NCI-H446 treated with DMSO at 0.1 percent for 48 hours (cell line): ENCODE measurements at places on chromosomes 6 and 20.

DNA sequence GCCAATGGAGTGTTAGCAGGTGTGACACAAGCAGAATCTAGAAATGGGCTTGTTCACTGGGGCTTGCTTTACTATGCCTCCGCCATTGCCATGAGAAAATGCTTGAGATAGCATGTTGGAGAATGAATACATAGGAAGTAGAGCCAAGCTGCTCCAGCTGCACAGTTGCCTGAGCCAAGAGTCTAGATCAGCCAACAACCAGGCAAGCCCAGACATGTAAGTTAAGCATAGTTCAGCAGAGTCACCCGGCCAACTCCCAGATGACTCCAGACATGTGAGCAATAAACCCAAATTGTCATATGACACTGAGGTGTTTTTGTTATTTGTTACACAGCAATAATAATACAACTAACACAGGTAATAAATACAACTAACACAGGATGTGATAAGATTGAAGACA, 167.9 kb downstream of the HAO1 start:
- peak; percentile 92 for DNase-seq

DNA sequence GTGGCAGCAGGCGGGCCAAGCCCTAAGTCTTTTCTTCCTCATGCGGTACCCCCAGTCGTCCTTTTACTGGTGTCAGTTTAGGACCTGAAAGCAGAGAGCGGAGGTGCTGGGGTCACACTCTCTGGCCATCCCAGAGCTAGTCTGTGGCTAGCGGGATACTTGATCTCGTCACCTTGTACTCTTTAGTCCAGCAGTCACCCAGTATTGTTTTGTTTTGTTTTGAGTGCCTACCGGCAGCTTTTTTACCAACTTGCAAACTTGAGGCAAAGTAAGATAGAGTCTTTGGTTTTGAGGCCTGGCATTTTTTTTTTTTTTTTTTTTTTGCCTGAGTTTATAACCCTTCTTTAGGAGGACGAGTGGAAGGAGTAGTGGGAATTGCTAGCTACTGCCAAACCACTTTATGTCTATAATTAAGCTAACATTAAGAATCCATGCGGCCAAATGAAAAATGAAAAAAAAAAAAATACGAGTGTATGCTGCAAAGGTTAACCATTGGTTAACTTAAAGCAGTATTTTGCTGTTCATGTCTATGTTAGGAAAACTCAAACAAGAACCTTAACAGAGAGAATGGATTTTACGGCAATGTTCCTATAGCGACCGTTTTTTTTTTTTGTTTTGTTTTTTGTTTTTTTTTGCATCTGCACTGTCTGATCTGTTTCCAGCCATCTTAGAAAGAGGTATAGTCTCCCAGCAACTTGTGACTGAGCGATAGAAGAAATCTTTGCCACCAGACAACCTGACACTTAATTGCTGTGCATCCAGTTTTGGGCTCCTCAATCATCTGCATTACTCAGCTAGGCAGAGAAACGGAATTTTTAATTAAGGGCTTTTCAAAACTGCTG, 56.9 kb downstream of the FAM217A start:
- DNase-seq: no peak

DNA sequence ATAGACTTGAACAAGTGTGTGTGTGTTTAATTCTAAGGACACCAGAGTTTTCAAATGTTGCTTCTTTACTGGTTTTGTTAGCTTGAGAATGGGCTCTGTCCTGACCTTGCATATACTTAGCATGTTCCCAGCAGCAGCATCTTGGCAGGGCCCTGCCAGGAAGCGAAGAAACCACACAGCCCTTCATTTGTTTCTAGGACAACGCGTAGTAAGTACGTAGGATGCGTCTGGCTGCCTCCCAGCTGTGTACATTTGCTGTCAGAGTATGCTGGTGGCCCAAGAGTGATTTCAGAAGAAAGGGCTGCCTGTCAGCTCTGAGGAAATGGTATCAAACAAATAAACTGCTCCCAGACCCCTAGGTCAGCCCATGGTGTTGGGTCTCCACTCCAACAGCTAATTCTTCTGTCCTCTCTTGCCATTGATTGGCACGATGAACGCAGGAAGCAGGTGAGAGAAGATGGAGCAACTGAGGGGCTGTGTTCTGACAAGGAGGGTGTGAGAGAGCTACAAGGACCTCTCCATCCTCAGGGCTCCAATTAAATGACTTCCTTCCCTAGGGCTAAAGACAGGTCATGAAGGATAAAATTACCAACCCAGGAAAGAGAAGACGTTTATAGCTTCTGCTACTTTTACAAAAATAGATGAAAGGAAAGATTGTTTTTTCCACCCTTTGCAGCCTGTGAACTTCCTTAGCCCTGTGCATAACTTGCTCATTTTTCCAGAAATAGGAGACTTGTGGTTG, 55.9 kb upstream of the HDDC2 start:
- no peak for DNase-seq

DNA sequence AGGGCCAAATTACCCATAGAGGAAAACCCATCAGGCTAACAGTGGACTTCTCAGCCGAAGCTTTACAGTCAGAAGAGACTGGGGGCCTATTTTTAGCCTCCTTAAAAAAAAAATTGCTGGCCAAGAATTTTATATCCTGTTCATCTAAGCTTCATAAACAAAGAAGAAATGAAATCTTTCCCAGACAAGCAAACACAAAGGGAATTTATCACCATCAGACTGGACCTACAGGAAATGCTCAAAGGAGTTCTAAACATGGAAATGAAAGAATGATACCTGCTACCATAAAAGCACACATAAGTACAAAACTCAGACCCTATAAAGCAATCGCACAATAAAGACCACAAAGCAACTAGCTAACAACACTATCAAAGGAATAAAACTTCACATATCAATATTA, 19.3 kb downstream of the DTNBP1 start:
- no peak for DNase-seq

GRCh38 chr6:161748535-161749416, 474.9 kb upstream of the AGPAT4 start:
- DNase-seq: no peak

- DNase-seq: no peak
Observed at GRCh38 chr20:1392443-1392692, 486 bp downstream of the FKBP1A start.

GRCh38 chr6:16415677-16416076, 177.3 kb downstream of the GMPR start:
- DNase-seq: no peak

DNA sequence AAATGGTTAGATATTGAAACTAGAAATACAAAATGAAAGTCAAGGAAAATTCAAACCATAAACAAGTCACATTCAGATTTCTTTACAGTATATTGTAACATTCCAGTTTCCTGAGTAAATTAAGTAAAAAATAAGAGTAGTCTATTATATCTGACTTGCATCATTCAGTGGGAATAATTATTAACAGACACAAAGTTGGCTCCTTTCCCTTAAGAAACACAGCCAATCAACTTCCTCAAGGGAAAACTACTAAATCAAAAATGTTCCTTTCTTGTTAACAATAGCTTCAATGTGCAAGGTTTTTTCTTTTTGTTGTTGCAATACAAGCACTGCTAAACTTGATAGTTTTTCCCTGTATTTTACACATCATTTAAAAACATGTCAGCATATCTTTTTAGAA, 33.2 kb downstream of the DNAAF9 start:
- DNase-seq: no peak

DNA sequence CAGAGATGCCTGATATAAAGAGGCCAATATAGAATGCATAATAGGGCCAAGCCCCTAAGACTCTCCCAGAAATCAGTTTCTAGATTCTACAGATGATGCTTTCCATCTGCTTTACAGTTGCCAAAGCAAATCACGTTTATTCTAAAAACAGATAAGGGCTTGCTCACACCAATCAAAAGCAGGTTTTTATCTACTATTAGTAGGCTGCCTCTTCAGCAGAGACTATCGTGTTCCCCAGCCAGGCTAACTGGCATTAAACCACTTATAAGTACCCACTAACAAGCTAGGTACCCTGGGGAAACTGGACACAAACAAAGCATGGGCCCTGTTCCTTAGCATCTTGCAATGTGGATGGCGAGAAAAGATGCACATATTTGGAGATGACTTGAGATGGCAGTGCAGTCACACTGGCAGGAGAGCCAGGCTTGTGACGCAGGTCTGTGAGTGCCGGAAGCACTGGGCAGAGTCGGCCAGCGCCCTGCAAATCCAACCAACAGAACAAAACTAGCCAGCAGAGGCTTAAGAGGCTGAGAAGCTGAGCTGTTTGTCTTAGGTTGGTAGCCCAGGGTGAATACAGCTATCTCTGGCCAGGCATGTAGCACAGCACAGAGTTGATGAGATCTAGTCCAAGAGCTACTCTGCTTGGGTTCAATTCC, 73.4 kb downstream of the GFOD1 start:
- no peak for DNase-seq

DNA sequence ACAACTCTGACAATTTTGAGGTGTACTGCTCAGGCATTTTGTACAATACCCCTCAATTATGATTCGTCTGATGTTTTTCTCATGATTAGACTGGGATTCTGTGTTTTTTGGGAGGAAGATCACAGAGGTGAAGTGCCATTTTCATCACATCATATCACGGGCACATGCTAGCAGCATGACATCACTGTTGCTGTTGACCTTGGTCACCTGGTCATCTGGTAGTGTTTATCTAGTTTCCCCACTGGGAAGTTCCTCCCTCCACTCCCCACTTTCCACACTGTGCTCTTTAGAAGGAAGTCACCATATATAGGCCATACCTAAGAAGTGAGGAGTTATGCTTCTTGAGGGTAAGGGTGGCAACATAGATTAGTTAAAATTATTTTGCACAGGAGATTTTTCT, 20.8 kb downstream of the GCM2 start:
- no peak for DNase-seq

DNA sequence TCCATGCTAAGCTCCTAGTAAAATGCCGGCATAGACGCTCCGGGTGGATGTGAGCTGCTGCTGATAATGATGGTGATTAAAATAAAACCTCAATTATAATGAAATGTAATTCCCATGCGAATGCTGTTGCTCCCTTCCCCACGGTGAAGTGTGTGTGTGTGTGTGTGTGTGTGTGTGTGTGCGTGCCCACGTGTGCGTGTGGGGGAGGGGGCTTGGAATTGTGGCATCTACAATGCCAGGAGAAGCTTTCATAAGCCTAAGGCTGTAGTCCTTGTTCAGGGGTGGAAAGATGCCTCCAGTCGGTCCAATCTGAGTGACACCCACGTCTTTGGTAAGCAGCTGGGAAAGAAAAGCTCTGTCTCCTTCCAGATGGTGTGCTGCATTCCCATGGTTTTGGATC, 137.9 kb downstream of the CDH26 start:
- no peak for DNase-seq

DNA sequence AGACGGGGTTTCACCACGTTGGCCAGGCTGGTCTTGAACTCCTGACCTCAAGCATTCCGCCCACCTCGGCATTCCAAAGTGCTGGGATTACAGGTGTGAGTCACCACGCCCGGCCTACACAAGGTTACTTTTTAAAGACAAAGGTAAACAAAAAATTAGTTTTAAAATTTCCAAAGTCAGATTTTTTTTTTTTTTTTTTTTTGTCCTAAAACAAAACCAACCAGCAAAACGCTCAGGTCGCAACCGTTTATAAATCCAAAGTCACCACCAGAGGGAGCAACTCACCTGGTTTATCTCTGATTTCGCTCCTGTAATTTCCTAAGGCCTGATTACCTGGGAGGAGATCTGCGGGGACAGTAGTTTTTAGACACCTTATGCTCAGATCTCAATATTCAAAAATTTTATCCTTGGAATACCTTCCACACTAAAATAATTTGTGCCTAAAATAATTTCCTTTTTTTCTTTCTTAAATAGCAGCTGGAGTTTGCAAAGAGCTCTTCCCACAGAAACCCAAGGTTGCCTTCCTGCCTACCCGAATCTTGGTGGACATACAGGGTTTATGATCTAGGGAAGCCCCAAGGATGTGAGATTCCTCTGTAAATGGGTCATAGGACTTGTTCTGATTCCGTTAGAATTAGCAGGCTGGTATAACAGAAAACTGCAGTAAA, 19.8 kb upstream of the TREM1 start:
- no peak for DNase-seq

DNA sequence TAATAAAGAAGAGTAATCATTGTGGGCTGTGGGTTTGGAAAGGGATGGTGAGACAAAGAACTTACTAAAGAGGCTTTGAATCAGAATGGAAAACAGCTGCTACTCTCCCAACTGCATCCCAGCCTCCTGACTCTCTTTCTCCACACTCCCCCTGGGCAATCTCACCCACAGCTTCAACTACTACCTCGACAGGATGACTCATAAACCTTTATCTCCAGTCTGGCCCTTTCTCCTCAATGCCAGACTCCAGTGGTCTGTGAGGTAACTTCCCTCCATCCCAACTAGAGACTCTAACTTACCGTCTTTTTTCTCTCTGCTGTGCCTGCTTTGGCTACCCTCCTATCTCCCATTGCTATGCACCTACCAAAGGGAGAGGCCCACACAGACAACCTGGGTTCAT, 135.3 kb upstream of the RREB1 start:
- no peak for DNase-seq

- no peak for DNase-seq
Observed at GRCh38 chr20:60255866-60256265, 297.6 kb downstream of the CDH26 start.

GRCh38 chr20:58637466-58638213, 13.4 kb upstream of the STX16 start:
- DNase-seq: no peak

- DNase-seq: no peak
Observed at GRCh38 chr6:70118670-70119069, 184.2 kb downstream of the COL9A1 start.

DNA sequence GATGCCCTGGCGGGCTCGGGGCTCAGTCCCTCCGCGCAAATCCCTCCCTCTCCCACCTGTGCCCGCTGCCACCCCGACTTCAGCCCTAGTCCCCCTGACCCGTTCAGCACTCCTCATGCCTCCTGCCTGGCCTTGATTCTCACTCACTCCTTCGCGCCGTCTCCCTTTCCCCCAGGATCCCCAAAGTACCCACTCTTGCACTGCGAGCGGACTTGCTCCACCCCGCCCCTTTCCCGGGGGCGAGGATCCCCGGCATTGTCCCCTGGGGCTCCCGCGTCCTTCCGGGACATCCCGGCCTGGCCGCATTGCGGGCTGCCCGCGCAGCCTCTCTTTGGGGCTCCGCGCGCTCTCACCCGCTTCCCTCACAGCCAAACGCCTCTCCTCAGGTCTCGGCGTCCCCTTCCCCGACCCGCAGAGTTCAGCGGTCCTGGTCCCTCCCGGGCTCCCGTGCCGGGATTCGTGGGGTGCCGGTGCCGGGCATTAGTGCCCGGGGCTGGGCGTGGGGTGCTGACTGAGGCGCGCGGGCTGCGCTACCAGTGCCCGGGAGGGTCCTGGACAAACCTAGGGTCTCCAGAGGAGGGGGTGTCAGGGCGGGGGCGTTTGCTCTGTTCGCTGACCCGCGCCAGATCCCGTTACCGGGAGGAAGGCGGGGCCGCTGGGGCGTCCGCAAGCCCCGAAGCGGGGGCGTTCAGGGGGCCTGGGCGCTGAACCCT, 45.5 kb upstream of the SUPT3H start:
- DNase-seq: no peak

GRCh38 chr6:20058912-20059311, 153.4 kb downstream of the MBOAT1 start:
- no peak for DNase-seq

- no peak for DNase-seq
Observed at GRCh38 chr6:170087941-170088581, 202.8 kb downstream of the DLL1 start.
